ENCODE measurements at places on chromosomes 6 and 20. TPM values are rescaled to one million over a fixed set of nuclear protein-coding genes. Genes with fewer than 3 reads are reported as not detected.
A peak's percentile ranks its signal among the peaks of the same experiment; 100 is the strongest.

The SOBP gene
- 0.26 TPM for total RNA-seq

- H3K4me3 ChIP-seq: no peak overlapping the region
- H3K4me1 ChIP-seq: peaks cover 15% of the 10 kb centered on the region
- H3K27me3 ChIP-seq: no peaks in the 10 kb centered on the region
- H3K27ac ChIP-seq: peak overlapping the region; percentile 81
Measured at GRCh38 chr6:135270676-135271536, 89.8 kb downstream of the MYB start.

DNA sequence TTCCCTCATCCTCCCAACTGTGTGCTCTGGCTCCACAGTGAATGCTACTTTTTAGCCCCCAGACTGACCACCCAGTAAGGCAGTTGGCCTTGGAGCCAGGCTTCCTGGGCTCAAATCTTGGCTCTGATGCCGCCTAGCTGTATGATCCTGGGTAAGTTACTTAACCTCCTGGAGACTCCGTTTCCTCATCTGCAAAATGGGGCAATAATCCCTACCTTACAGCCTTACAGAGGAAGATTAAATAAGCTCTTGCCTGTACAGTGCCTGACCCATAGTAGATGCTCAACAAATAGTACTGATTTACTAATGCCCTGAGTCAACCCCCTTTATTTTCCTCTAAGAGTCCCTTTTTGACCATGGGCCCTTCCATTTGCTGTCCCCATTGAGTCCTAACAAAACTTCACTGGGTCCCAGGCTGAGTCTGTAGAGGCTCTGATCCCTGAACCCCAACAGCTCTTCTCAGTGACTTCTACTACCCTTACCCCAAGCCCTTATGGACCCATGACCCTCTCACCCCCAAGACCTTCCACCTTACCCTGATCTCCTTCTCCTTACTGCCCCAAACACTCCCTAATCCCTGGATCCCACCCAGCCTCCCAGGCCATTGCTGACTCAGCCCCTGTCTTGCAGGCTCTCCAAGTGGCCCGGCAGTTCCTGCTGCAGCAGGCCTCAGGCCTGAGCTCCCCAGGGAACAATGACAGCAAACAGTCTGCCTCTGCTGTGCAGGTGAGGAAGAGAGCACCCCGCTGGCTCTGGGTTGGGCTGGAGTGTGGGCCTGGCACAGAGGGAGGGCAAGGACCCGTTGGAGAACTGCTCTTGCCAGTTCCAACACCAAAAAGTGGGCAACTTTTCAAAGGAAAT, 31.4 kb downstream of the FOXP4 start:
- peaks cover 17% of the 10 kb centered on the region for H3K4me1 ChIP-seq
- no peaks in the 10 kb centered on the region for H3K27me3 ChIP-seq
- H3K4me3 ChIP-seq: no peak overlapping the region
- no peak overlapping the region for H3K27ac ChIP-seq
- DNase-seq: no peak

DNA sequence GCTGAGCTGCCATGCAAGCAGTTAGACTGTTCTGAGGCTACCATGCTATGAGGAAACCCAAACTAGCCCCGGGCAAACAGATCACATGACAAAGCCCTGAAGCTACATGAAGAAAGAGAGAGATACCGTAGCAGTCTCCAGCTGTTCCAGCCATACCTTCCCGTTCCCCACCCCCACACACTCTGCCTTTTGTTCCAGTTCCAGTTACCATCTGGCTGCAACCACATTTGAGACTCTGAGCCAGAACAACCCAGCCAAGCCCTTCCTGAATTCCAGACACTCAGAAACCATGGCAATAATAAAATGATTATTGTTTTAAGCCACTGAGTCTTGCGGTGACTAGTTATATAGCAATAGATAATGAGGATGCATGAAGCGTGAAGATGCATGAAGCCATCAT, 28.3 kb downstream of the RIN2 start:
- H3K4me3 ChIP-seq: no peak overlapping the region
- H3K27ac ChIP-seq: peak overlapping the region; percentile 49
- DNase-seq: no peak

DNA sequence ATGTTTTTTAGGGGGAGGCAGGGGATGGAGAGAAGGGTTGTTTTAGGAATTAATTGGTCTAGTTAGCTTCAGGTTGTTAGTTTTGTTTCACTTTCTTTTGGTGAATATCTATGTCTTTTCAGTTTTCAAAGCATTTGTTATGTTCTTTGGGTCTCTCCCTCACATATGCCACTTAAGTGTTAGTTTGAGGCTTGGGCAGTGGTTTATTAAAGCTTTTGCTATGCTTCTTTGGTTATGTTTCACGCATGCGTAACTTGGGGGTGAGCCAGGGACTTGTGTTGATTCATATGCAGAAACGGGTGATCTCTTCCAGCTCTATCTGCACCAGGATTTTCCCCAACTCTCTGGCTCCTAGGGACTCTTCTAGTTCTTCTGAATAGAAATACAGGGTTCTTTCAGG, 11.4 kb upstream of the MMS22L start:
- no peaks in the 10 kb centered on the region for H3K27me3 ChIP-seq
- no peak for DNase-seq
- no peaks in the 10 kb centered on the region for H3K36me3 ChIP-seq
- H3K27ac ChIP-seq: no peak overlapping the region
- H3K4me3 ChIP-seq: no peak overlapping the region

The OPN5 gene
- total RNA-seq: not detected

GRCh38 chr6:136527831-136528230, 22.4 kb downstream of the MAP7 start:
- H3K4me3 ChIP-seq: no peak overlapping the region
- no peaks in the 10 kb centered on the region for H3K36me3 ChIP-seq
- DNase-seq: no peak
- no peak overlapping the region for H3K27ac ChIP-seq

The GNRH2 gene
- total RNA-seq: not detected

GRCh38 chr6:19369785-19370184, 467.4 kb upstream of the ID4 start:
- DNase-seq: no peak
- H3K27ac ChIP-seq: no peak overlapping the region
- H3K27me3 ChIP-seq: no peaks in the 10 kb centered on the region
- H3K4me3 ChIP-seq: no peak overlapping the region
- H3K36me3 ChIP-seq: no peaks in the 10 kb centered on the region

The UST gene
- total RNA-seq: 19.0 TPM

DNA sequence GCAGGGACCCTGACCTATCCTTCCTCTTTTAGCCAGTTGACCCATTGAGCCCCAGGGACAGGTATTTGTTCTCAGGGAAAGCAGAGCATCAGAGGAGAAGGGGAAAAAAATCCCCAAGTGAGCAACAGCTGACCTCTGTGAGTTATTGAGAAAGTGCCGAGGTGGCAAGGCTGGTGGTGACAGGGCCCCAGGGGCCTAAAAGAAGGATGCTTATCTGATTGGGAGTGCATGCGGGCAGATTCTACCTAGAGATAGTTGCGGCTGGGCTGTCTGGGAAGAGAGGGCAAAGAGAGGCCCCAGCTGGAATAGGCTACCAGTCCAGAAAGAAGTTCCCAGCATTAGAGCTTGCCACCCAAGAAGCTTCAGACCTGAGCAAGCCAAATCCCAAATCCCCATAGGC, 26.5 kb upstream of the MAFB start:
- no peak for DNase-seq
- no peak overlapping the region for H3K27ac ChIP-seq
- H3K36me3 ChIP-seq: no peaks in the 10 kb centered on the region
- no peaks in the 10 kb centered on the region for H3K4me1 ChIP-seq
- no peaks in the 10 kb centered on the region for H3K27me3 ChIP-seq

GRCh38 chr6:72798196-72798595, 176.3 kb downstream of the KCNQ5 start:
- no peaks in the 10 kb centered on the region for H3K27me3 ChIP-seq
- no peak for DNase-seq
- no peaks in the 10 kb centered on the region for H3K36me3 ChIP-seq
- H3K4me1 ChIP-seq: no peaks in the 10 kb centered on the region

The ARMC2 gene
- 1.9 TPM for total RNA-seq

- peaks cover 16% of the 10 kb centered on the region for H3K36me3 ChIP-seq
- no peak overlapping the region for H3K4me3 ChIP-seq
- no peaks in the 10 kb centered on the region for H3K27me3 ChIP-seq
- H3K4me1 ChIP-seq: peaks cover 7% of the 10 kb centered on the region
Measured at GRCh38 chr6:117548797-117549301, 53.5 kb downstream of the GOPC start.

DNA sequence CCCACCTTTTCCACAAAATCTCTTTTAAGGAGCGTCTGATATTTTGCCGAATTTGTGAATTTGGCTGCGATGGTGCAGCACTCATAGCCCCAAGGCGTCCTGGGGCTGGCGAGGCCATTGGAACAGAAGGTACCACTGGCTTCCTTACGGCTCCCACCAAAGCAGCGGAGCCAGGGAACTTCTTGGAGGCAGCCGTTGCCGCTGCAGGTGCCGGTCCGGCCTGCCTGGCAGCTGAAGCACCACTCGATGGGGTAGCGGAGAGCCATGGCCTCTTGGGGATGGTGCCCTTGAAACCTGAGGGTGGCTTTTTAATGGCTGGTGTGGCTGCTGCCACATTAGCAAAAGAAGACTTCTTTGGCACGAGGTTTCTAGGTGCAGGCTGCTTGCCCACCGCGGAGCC, 29.8 kb downstream of the DIDO1 start:
- H3K27me3 ChIP-seq: no peaks in the 10 kb centered on the region
- H3K4me1 ChIP-seq: peaks cover 39% of the 10 kb centered on the region
- H3K36me3 ChIP-seq: peaks cover 46% of the 10 kb centered on the region

The SLC2A10 gene
- total RNA-seq: 2.6 TPM

The MCHR2 gene
- total RNA-seq: not detected

- no peak overlapping the region for H3K27ac ChIP-seq
- H3K4me1 ChIP-seq: peaks cover 3% of the 10 kb centered on the region
- H3K4me3 ChIP-seq: no peak overlapping the region
Measured at GRCh38 chr20:5844063-5844681, 94.0 kb downstream of the SHLD1 start.

The MCCD1 gene
- not detected for total RNA-seq

The KHDC1 gene
- not detected for total RNA-seq

DNA sequence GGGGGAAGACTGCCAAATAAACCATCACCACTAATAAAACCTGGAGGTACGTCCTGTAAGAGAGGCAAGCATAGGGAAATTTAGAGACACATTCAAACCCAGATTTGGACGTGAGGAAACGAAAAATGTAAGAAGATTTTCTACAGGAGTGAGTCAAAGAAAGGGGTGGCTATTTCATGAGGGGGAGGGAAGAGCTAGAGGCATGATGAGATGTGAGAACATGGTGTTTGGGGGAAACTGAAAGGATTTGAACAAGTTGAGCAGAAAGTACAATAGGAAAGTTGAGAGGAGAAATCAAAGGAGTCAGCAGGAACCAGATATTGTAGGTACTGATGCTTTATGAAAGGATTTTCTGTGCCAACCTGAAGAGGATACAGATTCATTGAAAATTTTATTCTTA, 179.1 kb upstream of the HS3ST5 start:
- H3K27me3 ChIP-seq: no peaks in the 10 kb centered on the region
- H3K27ac ChIP-seq: no peak overlapping the region
- no peak overlapping the region for H3K4me3 ChIP-seq
- H3K36me3 ChIP-seq: no peaks in the 10 kb centered on the region

GRCh38 chr6:157980288-157981131, 1.2 kb upstream of the SYNJ2 start:
- H3K27me3 ChIP-seq: no peaks in the 10 kb centered on the region
- peak overlapping the region; percentile 52 for H3K27ac ChIP-seq
- H3K4me3 ChIP-seq: peak overlapping the region; percentile 72
- peak; percentile 55 for DNase-seq

DNA sequence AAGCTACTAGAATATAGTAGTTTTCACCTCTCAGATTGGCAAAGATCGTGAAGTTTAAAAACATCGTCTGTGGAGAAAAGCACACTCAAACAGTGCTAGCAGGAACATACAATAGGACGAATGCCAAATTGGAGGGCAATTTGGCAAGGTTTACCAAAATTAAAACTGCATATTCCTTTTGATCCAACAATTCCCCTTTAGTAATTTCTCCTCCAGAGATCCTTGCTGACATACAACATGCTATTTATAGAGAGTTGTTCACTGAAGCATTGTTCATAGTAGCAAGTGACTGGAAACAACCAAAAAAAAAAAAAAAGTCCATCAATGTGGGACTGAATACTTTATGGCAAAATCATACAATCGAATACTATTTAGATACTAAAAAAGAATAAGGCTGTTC, 202.2 kb downstream of the ATXN1 start:
- DNase-seq: no peak
- H3K36me3 ChIP-seq: no peaks in the 10 kb centered on the region
- no peaks in the 10 kb centered on the region for H3K4me1 ChIP-seq
- H3K27me3 ChIP-seq: no peaks in the 10 kb centered on the region
- no peak overlapping the region for H3K27ac ChIP-seq

GRCh38 chr20:1437235-1437904, 29.3 kb downstream of the NSFL1C start:
- no peak overlapping the region for H3K4me3 ChIP-seq
- H3K27me3 ChIP-seq: no peaks in the 10 kb centered on the region
- no peak overlapping the region for H3K27ac ChIP-seq
- no peak for DNase-seq
- H3K4me1 ChIP-seq: no peaks in the 10 kb centered on the region

GRCh38 chr6:150940941-150941340, 75.4 kb downstream of the MTHFD1L start:
- no peaks in the 10 kb centered on the region for H3K27me3 ChIP-seq
- H3K4me3 ChIP-seq: no peak overlapping the region
- peaks cover 3% of the 10 kb centered on the region for H3K4me1 ChIP-seq
- no peaks in the 10 kb centered on the region for H3K36me3 ChIP-seq
- H3K27ac ChIP-seq: no peak overlapping the region
- no peak for DNase-seq

The SPATS1 gene
- not detected for total RNA-seq

DNA sequence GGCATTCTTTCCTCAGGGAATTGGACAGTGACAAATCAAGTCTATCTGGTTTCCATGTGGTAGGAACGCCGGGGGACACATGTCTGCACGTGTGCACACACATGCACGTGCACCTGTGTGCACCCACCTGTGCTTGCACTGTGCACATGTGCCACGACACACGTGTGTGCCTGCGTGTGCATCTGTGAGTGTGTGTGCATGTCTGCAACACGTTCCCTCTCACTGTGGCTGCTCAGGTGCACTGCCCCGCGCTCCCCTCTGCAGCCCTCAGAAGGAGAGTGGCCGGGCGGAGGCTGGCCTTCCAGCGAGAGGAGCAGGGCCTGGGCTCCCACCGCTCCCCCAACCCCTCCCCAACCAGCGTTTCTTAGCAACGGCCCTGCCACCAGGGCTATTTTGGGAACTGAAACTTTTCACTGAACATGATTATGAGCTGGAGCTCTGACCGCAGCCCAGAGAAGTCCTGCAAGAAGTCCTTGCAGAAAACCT, 147.8 kb downstream of the PHACTR3 start:
- H3K27ac ChIP-seq: no peak overlapping the region
- H3K4me3 ChIP-seq: no peak overlapping the region
- DNase-seq: no peak
- H3K36me3 ChIP-seq: no peaks in the 10 kb centered on the region
- H3K4me1 ChIP-seq: peaks cover 31% of the 10 kb centered on the region

The SPEF1 gene
- total RNA-seq: not detected

Data from suprapubic skin (tissue), 4 donors.